ENCODE measurements at places on chromosomes 2 and 18.

DNA sequence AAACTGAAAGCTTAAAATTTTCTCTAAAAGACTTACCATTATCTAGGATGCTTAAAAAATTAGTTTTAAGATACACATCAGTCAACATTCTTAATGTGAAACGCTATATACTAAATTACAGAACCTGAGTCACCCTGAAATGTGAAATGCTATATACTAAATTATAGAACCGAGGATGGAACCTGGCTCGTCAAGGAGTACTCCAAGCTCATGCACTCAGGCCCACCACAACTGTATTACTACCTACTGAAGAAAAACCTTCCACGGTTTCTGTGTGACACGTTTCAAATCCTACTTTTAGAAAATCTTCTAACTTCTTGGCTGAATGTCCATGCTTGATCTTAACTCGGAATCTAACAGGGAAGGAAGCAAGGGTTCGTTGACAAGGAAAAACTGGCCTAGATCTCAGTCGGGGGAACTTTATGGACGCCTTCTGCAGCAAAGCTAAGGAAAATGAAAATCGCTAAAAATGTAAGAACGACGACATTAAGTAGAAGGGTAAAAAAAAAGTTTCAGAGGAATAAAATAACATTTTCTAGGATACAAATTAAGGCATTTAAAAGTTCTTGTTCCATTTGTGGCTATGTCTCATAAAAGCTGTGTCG, 1.4 kb downstream of the PRKD3 start:
- no peak for DNase-seq

- no peak for DNase-seq
Measured at GRCh38 chr2:100437751-100438150, 20.3 kb upstream of the CHST10 start.

DNA sequence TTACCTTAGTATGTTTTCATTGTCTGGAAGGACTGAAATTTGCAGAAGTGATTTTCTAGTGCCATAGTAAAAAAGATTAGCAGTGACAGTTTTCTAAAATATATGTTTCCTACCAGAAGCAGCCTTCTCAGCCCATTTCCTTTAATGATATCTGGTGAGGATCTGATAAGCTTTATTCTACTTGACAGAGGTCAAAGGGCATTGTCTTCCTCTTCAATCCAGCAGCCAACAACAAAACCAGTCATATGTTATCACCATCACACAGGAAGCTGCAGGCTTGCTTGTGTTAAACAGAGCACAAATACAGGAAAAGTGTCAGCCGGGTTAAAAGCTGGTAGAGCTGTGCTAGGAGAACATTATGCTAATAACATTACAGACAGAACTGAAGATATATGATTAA, 35.6 kb upstream of the ZSWIM2 start:
- DNase-seq = no peak

GRCh38 chr2:423479-423878, 135.6 kb upstream of the ALKAL2 start:
- DNase-seq = no peak

GRCh38 chr2:171787333-171788072, 100.2 kb downstream of the DYNC1I2 start:
- no peak for DNase-seq

GRCh38 chr18:23094411-23095190, 40.7 kb upstream of the CABLES1 start:
- DNase-seq = no peak

- DNase-seq = peak; percentile 20
Measured at GRCh38 chr2:168346725-168347477, 99.5 kb upstream of the STK39 start.

GRCh38 chr2:86468162-86469033, 27.2 kb downstream of the KDM3A start:
- no peak for DNase-seq

- DNase-seq = no peak
Measured at GRCh38 chr2:128639693-128640092, 321.0 kb upstream of the HS6ST1 start.

- no peak for DNase-seq
Measured at GRCh38 chr2:113190871-113191270, 17.1 kb downstream of the PSD4 start.

- DNase-seq = no peak
Measured at GRCh38 chr18:46174342-46175041, 70.3 kb downstream of the HAUS1 start.

DNA sequence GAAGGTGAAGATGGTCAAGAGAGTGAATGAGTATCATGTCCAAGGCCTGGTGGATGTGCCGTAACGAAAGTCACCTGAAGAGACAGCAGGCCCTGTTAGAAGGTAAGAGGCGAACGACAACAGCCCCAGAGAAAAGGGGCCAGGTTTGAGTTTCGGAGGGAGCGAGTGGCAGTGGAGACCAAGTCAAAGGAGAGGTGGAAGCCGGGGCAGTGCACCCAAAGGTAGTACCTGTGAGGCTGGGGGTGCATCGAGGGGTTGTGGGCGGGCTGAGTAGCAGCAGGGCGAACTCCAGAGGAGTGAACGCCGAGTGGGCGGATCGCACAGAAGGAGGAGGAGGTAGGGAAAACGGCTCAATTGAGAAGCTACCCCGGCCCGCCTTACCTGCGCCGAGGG, 358 bp downstream of the USP37 start:
- no peak for DNase-seq

- DNase-seq = no peak
Measured at GRCh38 chr2:207750876-207751275, 18.8 kb downstream of the FZD5 start.

GRCh38 chr2:45963816-45964215, 312.3 kb downstream of the PRKCE start:
- DNase-seq = no peak

DNA sequence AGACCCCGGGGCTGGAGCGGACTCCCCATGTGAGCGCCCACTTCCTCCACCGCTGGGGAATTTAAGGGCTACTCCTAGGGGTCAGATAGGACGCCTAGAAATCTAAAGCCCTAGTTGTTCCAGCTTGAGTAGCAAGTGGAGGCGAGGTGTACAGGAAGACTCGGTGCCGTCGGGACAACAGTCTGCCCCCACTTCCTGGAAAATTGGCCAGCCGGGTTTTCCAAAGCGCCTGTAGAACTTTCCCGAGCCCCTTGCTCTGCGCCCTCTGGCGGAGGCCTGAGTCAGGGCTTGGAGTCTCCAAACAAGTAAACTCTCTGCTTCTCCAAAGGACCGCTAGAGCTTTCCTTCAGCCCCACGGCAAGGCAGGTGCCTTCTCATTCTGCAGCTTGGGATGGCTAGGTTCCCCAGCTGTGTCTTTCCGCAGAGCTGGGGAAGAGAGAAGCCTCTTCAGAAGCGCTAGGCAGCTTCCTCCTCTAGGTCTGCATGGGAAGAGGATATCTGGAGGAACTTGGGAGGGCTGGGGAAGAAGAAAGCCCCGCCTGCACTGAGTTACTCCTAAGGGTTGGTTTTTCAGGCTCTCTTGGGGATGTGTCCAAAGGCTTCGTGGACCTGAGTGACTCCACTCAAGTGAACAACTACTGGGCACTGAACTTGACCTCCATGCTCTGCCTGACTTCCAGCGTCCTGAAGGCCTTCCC, 681 bp downstream of the SPR start:
- peak; percentile 68 for DNase-seq

- DNase-seq = no peak
Measured at GRCh38 chr2:32884346-32884745, 62.4 kb upstream of the LTBP1 start.

GRCh38 chr2:142803158-142803557, 74.3 kb upstream of the KYNU start:
- no peak for DNase-seq

DNA sequence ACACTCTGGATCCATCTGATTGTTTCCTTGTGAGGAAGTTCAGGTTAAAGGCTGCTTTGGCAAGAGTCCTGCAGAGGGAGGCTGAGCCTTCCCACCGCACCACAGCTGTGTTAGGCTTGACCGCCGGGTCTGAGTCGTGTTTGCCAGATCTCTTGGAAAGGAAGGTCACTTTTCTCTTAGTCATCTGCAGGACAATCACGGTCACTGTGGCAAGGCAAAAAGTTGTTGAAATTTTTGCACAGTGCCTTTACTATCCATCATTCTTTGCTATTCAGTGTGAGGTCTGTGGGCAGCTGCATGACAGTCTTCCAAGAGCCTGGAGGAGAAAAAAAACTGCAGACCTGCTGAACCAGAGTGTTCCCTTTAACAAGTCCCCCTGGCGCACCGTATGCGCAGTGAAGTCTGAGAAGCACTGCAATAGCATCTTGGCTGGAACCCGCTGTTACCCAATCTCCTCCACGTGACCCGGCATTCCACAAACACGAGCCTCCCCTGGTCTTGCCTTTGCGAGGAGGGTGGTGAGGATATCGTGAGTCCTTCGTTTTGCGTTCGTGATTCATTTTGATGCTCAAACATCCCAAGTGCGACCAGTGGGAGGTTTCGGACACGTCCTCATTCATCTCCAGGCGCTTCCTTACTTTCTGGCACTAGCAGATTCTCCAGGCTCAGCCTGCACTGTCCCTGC, 23.0 kb downstream of the BIN1 start:
- DNase-seq = peak; percentile 93

DNA sequence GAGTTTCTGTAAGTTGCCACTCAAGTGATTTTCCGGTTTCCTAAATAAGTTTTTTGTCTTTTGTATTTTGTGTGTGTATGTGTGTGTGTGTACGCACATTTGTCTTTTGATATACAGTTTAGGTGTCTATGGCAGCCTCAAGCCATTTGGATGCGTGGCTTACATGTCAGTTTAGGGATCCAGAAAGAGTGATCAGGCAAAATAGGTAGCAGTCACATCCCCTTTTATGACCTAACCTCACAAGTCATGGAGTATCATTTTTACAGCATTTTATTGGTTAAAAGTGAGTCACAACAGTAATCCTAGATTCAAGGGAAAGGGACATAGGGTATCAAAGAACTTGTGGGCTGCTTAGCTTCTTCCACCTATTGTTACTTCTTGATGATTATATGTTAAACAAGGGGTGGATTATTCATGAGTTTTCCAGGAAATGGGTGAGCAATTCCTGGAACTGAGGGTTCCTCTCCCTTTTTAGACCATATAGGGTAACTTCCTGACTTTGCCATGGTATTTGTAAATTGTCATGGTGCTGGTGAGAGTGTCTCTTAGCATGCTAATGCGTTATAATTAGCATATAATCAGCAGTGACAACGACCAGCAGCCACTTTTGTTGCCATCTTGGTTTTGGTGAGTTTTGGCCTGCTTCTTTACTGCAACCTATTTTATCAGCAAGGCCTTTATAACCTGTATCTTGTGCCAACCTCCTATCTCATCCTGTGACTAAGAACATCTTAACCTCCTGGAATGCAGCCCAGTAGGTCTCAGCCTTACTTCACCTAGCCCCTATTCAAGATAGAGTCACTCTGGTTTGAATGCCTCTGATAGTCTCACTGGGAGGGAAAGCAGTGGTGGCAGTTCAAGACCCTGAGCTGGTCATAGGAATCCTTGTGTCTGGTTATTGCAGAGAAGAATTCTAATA, 8.6 kb upstream of the SOCS6 start:
- DNase-seq = no peak

DNA sequence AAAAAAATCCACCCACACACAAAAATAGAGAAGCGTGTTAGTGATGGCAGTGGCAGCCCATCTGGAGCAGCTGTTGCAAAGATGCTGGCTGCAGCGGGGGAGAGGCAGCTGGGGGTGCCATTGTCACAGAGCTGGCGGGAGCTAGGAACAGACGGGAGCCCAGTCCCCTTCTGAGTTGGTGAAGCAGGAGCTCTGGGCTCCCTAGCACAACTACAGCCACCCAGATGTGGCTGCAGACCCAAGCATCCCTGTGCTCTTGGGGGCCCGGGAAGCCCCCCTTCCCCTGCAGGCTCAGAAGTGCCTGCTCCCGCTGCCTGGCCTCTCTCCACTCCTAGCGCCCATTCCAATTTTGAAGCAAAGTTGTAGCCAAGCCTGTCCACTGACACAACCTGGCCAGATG, 366.6 kb upstream of the MC4R start:
- DNase-seq = no peak

DNA sequence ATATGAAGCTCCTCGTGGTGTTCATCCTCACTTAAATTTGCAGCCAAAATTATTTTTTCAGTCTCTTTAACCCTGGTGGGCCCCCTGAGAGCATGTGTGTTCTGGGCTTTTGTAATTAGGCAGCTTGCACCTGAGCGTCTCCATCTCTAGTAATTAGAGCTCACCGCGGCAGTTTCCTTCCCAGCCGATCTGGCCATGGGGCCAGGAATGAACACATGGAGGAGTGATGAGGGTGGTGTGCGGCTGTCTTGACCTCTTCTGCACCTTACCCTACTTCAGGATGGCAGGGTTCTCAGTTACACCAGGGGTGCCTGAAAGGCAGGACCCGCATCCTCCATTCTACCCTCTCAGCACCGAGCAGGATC, 98.5 kb downstream of the AFF3 start:
- DNase-seq = no peak

DNA sequence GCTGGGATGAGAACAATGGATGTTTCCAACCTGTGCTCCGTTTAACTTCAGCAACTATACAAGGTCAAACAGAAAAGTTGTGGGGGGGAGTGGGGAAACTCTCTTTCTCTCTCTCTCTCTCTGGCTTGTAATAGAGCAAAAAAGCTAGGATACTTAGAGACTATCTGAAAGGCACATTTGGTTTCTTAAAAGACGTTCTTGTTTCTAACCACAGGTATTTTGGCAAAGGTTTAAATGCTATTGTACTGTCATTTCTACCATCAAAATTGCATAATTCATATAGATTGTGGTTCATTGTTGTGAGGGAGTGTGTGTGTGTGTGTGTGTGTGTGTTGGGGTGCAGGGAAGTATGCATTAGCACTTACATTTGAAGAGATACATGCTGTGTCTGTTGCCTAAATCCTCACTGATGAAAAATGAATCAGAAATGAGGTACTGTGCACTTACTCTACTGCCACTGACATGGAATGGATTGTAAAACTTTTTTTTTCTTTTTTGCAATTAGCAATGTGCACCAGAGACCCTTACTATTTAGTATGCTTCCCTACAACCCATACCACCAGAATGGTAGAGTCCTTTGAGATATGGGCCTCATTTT, 841.0 kb upstream of the PIK3C3 start:
- no peak for DNase-seq

- DNase-seq = no peak
Measured at GRCh38 chr2:5764041-5764440, 71.9 kb downstream of the SOX11 start.

DNA sequence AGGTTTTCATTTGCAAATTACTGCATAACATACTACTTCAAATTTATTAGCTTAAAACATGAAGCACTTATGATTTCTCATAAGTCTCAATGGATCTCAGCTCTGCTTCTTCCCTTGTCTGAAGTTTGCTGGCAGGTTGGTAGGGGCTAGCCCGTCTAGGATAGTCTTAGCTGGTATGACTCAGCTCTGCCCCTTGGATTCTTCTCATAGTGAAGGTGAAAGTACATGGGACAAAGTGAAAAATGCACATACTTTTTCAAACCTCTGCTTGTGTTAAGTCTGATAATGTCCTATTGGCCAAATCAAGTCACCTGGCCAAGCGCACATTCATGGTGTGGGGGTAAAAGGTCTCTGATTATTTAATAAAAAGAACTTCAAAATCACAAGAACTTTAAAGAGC, 184.8 kb upstream of the VWC2L start:
- no peak for DNase-seq

DNA sequence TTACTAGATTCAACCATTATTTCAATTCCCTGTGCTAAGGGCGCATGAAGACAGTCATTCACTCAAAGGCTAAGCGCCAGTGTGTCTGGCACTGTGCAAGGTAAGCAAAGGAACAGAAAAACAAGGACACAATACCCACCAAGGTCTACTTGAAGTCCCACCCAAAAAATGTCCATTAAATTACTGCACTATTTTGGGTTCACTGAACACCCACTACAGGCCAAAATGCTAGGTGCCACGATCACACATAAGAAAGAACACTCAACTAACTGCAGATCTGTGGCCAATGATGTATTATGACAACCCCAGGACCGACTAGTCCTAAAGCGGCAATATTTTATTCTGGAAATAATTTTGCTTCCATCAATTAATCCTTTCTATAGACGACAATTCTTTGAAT, 1.8 kb downstream of the TMEM131 start:
- no peak for DNase-seq

Data from AG04450 (cell line).